Foreskin fibroblast (primary cell): ENCODE measurements at places on chromosomes 7 and 10.

DNA sequence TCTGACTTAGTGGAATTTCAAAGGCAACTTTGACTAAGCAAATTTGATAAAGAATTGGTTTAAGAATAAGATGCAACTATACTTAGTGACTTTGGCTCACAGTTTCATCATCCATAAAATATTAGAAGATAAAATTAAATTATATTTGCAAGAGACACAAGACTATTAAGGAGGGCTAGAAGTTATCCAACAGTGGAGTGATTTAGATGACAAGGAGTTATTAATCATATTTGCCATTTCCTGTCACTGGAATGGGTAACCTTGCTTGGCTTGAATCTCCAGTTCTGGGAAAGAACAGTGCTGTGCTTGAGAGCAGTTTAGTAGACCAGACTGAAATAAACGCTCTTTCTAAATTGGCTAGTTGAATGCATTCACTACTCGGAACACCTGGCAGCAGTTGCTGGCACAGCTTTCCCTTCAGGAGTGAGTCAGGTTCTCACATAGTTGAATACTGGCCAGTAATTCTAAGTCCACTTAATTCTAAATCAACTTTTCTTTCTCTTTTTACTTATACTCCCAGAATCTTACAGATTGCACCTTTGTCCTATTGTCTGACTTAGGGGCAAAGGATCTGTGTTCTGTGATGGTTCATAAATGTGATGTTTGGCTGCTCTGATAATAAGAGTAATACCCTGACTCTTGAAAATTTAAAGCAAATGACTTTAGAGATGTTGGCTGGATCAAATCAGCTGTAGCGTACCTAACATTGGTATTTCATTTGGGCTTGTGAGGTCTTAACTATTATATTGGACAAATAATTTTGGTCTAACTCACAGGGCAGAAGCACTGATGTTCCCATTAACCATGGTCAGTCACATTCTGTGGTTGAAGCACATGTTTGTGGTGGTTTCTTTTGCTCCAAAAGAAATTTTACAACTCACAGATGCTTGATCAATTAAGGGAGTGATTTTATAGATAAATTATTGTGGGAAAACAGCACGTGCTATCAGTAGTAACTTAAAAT is 16.6 kb downstream of the STMP1 start:
- peak; percentile 59 for DNase-seq

GRCh38 chr10:131043039-131043691 is 268.4 kb downstream of the TCERG1L start:
- DNase-seq, result no peak

- no peak for DNase-seq
Observed at GRCh38 chr7:4727914-4728705, 46.0 kb downstream of the FOXK1 start.

DNA sequence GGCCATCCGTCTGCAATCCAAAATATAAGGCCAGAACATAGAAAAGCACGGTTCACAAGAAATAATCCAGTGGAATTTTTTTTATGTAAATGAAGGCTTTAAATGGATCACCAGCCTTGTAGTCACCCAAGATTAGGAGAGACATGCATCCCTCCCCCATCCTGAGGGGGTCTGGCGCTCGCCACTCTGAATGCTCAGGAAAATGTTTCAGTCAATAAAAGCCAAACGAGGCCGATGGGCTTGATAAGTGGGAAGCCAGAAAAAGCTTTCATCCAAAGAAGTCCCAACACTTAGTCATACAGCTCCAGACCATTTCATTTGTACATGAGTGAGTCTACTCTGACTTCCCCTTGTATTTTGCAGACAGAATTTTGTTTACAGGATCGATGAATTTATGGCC is 631.8 kb downstream of the GRID1 start:
- DNase-seq, result no peak

DNA sequence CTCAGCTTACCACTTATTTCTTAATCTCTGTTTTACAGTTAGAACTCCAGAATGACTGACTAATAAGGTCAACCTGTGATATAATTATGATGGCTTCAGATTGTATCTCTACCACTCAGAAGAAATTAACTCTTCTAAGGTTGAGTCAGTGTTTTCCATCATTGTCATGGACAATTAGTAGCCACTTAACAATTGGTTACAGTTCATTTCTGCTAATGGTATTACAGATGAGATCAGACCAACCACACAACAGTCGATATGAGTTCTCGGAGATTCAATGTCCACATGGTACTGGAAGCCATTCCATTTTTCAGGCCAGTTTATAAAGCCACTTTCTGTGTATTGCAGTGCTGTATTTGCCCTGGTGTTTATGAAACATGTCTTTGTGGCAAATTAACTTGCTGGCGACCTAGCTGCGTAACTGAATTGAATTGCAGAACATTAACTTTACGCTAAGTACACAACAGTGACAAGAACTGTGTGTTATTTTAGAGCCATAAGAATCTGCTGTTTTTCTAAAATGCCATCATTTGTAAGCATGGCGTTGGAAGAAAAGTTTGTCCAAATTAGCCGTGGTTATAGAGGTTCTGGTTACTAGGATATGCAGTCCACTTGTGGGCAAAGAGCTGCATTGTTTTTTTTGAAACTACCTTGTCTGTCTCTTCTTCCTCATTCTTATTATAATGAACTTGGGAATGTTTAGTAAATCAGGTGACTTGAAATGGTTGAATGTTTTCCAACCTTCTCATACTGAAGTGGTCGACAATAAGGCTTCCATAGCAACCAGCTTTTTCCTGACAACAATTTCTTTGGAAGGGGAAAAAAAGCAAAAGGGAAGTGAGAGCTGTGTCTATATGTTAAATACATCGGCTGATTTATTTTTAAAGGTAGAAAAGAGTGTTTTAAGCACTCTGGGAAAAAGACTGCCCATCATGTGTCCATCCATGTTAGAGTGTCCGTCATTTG is 76.4 kb downstream of the CELF2 start:
- no peak for DNase-seq

DNA sequence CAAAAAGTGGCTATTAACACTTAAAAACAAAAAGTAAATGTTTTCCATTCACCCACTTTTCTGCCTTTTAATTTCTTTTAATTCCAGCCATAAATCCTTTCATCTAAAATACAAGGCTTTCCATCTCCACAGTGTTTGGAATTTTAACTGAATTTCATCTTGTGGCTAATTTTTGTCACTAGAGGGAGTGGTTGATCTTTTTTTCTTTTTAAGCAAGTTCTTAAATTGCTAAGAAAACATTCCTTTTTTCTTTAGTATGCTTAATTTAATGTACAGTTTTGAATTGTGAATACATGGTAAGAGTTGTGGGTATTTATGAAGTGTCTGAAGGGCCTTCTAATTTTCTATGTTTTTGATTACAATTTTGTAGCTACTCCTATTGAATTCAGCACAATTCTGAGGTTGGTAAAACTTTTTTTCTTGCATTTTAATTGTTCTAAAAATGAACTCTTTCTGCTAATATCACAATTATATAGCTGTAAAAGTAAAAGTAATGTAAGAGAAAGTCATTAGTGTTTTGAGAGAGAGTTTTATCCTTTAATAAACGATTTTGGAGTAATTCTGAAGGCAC is 54.9 kb upstream of the ANK3 start:
- DNase-seq, result peak; percentile 63

DNA sequence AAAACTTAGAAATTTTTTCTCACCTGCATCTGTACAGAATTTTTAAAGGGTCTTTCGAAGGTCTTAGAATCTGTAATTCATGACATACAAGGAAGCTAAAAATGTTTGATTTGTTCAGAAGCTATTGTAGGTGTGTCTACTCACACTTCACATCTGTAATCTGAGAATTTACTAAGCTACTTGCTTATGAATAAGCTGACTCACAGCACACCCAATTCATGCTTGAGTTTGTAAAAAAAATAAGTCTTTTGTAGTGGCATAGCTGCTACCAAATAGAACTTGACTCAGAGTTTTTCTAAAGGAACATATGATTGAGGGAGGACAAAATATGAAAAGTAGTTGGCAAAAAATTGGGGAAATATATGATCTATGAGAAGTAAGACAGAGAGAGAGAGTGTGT is 12.7 kb upstream of the AGR2 start:
- DNase-seq, result peak; percentile 44

DNA sequence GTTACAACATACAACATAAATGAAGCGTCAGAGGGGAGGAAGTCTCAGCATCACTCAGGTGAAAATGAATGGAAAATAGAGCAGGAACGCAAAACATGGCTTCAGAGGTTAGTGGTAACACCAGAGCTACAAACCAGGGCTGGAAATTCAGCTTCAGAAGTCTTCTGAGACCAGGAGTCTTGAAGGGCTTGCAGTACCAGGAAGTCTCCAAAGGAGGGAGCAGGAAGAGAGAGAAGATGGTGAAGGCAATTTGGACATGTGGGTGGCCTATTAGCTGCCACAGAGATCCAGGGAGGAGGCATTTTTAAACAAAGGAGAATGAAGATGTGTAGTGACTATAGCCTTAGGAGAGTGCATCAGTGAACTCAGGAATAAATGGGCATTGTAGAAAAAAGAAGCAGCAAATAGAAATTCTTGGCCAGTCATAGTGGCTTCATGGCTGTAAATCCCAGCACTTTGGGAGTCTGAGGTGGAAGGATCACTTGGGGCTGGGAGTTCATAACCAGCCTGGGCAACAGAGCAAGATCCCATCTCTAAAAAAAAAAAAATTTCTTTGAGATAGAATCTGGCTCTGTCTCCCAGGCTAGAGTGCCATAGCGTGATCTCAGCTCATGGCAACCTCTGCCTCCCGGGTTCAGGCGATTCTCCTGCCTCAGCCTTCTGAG is 9.3 kb upstream of the TET1 start:
- peak; percentile 67 for DNase-seq

DNA sequence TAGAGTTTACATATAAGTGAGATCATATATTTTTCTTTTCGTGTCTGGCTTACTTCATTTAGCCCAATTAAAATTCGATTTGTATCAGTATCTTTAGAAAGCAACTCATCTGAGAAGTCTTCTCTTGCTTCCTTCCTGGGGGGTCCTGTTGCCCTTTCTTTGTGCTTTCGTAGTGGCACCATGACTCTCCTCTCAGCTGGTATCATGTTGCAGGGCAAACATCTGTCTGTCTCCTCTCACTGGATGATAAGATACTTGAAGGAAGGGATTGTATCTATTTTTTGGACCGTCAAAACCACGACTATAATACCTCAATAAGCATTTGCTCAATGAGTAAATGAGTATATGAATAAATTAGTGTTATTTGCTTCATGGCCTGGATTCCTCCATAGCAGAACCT is 382.5 kb upstream of the SORCS1 start:
- DNase-seq, result no peak

- peak; percentile 16 for DNase-seq
Observed at GRCh38 chr7:34011017-34011695, 105.8 kb downstream of the BMPER start.

DNA sequence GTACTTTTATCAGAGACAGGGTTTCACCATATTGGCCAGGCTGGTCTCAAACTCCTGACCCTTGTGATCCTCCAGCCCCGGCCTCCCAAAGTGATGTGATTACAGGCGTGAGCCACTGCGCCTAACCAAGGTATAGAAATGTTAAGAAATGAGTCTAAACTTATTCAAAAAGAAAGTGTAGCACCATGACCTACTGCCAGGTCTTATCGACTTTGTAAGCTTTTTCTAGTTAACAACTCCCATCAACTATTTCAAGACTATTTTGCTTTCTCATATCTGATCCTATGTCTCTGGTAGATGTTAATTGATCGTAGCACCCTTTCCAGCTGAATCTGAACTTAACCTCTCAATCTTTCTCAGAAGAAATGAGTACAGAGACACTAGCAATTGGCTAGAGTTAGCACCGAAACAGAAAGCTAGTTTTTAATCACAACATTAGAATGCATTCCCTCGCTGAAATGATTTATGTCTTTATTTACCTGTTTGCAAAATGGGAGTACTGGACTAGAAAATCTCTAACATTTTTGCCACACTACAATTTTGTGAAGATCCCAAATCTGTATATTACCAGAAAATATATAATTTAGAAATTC is 114.0 kb upstream of the HGF start:
- DNase-seq, result no peak
